ENCODE measurements at places on chromosomes 5 and 9.
A peak's percentile ranks its signal among the peaks of the same experiment; 100 is the strongest.

GRCh38 chr5:67393211-67393610 is 196.6 kb upstream of the CD180 start:
- DNase-seq: no peak

DNA sequence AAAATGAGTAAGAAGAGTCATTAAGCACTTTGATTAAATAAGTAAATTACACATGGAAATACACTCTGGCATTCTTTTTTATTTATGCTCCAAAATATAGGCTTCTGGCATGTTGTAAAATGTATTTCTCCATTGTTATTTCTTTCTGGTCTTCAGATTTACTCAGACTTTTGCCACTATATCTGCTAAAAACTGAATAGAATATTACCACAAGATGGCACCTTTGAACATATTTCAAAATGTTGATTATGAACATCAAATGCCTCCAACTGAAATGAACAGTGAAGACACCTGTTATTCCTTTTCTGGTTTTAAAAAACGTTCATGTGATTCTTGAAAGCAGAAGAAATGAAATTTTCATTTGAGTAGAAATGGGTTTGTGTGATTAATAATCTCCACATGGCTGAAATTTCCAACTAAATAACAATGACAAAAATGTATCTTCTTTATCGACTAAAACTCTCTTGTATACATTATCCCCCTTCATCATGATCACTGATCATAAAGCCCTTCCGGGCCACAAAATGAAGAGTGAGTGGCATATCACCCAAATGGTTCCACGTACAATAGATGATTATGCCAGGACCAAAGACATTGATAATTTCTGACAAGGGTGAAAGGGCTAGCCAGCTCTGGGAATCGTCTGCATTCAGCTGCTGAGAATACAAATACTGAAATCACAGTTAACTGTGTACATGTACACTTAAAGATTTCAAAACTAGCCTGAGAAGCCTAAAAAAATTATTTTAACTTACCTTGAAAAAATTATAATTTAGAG is 23.8 kb downstream of the TYRP1 start:
- DNase-seq: no peak

GRCh38 chr5:80198399-80198798 is 57.4 kb downstream of the SERINC5 start:
- DNase-seq: no peak

DNA sequence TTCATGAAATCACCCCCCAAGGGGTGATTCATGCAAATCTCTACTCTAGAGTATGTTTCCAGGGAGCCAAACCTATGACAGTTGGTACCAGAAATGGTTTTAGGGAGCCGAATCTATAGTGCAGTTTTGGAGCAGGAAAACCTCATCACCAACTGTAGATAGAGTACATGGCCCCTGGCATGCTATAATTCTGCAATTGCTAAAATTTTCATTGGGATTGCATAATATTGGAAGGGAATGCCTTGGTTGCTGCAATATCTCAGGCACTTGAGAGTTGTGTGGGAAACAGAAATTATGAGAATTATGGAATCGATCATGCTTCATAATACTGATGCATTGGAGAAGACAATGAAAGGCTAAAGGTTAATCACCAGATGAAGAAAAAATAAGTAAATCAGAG is 148.2 kb upstream of the PLPPR1 start:
- DNase-seq: no peak

DNA sequence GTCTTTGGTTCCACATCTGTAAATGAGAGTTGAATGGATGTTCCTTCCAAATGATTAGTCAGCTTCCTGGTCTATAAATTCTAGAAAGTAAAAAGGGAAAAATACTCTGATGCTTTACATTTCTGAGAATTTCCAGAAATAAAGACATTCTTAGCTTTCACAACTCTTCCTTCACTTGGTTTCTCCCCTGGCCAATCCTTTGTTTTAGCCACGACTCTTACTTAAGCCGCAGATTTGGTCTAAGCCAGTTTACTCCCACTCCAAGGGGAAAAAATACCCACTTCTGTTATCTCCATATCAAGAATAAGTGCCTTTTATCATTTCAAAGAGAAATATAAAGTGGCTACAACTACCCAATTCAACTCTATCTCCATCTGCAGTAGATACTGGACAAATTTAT is 29.7 kb downstream of the PWWP2A start:
- no peak for DNase-seq

GRCh38 chr9:88043647-88044046 is 69.3 kb upstream of the CDK20 start:
- DNase-seq: no peak

- no peak for DNase-seq
These were observed 74.1 kb upstream of the CCL21 start for GRCh38 chr9:34783951-34784487.

DNA sequence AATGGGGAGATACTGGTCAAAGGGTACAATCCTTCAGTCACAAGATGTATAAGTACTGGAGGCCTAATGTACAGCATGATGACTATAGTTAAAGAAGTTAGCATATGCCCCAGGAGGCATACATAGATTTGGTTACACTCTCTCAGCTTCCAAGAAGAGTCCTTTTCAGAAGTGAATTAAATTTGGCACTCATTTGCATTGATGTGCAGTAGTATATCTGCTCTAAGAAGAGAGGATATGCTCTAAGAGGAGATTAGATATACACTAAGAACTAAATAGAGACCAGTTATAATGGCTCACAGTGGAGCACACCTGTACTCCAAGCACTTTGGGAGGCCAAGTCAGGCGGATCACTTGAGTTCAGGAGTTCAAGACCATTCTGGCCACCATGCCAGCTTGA is 139.5 kb upstream of the MINAR2 start:
- no peak for DNase-seq

- DNase-seq: no peak
These were observed 79.1 kb downstream of the UGCG start for GRCh38 chr9:111975709-111976108.

DNA sequence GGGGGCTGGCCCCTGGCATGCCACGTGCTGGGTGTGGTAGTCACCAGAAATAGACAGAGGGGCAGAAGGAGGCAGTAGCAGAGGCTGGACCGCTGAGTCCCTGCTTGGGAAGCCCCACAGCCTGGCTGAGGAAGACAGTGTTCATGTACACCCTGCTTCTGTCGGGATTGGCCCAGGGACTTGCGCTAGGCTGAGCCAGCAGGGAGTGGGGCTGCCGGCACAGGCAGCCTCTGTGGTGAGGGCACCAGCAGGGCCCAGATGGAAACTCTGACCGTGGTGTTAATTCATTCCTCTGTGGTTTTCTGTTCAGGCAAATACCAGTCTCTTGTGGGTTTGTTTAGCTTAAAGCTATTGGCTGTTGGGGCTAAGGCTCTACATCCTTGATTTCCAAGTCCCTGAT is 108.6 kb upstream of the RAD23B start:
- DNase-seq: peak; percentile 47

- no peak for DNase-seq
These were observed 5.7 kb upstream of the WNT8A start for GRCh38 chr5:138078006-138078643.

DNA sequence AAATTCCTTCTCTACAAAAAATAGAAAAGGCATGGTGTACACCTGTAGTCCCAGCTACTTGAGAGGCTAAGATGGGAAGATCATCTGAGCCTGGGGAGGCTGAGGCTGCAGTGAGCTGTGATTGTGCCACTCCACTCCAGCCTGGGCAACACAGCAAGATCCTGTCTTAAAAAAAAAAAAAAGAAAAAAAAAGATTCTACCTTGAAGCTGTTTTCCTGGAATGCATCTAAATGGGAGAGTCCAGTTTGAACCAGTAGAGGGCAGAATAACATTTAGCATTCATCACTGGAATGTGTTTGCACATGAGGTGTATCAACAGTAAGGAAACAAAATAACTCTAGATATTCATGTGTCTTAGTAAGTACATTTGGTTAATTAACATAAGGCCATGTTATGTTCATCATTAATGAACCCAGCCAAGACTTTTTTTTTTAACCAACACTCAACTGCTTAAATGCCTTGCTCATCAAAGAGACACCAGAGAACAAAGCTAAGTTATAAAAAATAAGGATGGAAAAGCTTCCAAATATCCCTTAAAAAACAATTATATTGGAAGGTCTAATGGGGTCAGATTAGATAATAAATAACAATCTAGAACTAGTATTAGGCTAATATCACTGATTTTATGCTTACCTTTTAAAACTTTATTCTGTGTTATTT is 16.1 kb downstream of the IFNE start:
- DNase-seq: peak; percentile 59

DNA sequence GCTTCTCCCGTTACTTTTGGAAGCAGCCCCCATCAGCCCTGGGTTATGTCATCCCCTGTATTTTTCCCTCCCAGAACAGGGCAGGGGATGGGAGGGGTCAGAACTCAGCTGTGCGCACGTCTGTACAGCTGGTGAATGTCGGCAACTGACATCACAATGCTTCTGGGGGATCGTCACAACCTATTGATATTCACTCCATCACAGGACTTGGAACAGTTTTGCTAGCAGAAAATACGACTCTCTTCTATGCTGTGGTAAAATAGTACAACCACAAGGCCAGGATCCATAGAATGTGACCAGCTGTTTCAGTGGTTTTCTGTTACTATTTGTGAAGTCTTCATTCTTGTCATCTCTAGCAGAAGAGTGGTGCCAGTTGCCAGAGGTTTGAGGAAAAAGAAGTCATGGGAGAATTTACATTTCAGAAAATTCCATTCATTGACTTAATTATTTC is 77.1 kb upstream of the KLF4 start:
- DNase-seq: peak; percentile 59
